Activated T-cell treated with anti-CD3 and anti-CD28 coated beads, Interleukin-2, amount 50 U/mL, for 48 hours (primary cell): ENCODE measurements at places on chromosomes 2 and 18.

DNA sequence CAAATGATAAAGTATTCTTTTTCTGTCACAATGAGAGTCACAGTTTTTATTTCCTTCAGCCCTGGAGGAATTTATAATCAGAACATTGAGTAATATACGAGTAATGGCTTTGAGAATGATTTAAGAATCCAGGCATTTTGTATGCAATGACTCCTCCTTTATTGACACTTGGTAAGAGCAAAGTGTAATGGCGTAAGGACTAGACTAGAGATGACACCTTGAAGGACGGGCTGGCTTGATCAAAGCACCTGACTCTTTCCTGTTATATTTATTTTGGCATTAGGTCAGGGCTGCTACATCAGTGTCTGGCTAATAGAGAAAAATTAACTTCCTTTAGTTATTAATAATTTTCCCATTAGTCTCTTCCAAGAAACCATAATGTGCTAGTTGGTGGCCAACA lies 482.4 kb upstream of the GCFC2 start:
- no peak for DNase-seq

GRCh38 chr2:102514061-102514785 lies 41.2 kb downstream of the SLC9A4 start:
- no peak for DNase-seq

DNA sequence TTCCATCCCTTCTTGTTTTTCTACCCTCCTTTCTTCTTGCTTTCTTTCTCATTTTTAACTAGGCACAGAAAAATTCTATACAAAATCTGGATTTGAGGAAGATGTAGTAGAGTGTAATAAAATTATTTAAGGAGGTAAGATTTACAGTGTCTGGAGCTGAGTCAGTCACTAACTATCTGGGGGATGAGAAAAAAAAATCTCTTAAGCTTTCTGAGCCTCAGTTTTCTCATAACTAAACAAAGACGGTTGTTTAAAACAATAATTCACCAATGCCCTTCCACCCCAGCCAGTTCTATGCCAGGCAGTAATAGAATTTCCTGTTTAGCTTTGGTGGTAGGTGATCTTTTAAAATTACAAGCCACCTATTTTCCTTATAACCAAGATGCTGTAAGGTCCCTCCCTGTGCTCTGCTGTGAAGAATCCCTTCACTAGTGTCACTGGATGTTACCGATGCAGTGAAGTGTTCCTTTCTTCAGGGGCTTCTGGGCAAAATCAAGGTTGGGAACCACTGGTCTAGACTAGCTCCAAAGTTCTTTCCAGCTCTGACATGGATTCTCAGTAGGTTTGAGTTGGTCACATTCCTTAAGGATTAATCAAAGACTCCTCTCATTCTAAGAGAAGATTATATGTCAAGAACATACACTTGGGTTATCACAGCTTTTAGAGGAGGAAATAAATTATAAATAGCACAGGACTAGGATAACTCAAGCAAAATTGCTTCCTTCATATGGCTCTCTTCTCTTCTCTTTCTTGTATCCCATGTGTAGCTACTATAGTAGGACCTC lies 289.0 kb downstream of the CDH2 start:
- DNase-seq, result no peak

- DNase-seq, result no peak
Measured at GRCh38 chr2:5287558-5288334, 404.4 kb upstream of the SOX11 start.

- no peak for DNase-seq
Measured at GRCh38 chr18:74126684-74127655, 20.7 kb downstream of the FBXO15 start.

DNA sequence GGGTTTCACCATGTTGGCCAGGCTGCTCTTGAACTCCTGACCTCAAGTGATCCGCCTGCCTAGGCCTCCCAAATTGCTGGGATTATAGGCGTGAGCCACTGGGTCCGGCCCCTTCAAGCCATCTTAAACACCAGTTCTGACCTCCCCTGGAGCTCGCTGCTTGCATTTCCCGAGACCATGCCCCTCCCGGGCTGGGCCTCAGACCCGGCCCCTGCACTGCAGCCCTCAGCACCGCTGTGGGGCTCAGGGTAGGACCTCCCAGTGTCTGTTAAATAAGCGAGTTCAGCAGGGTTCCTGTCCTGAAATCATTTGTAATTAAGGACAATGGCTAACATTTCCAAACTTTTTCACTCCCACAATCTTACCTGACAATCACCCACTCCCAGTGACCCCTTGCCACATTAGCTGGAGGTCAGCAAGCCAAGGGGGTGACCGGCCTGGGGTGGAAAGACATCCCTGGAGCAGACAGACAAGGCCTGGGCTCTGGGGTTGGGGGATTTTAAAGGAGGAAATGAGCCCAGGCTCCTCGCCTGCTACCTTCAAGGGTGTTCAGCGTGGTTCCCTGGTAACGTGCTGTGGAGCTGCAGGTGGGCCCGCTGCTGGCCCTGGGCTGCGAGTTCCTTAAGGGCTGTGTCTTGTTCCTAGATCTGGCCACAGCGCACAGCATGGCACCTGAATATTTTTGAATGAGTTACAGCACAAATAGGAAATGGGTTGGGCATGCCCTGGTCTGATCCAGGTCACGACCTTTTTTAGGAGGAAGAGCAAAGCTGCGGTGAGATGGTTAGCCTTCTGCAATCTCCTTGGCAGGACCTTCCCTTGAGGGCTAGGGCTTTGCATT lies 15.1 kb downstream of the CYS1 start:
- no peak for DNase-seq

DNA sequence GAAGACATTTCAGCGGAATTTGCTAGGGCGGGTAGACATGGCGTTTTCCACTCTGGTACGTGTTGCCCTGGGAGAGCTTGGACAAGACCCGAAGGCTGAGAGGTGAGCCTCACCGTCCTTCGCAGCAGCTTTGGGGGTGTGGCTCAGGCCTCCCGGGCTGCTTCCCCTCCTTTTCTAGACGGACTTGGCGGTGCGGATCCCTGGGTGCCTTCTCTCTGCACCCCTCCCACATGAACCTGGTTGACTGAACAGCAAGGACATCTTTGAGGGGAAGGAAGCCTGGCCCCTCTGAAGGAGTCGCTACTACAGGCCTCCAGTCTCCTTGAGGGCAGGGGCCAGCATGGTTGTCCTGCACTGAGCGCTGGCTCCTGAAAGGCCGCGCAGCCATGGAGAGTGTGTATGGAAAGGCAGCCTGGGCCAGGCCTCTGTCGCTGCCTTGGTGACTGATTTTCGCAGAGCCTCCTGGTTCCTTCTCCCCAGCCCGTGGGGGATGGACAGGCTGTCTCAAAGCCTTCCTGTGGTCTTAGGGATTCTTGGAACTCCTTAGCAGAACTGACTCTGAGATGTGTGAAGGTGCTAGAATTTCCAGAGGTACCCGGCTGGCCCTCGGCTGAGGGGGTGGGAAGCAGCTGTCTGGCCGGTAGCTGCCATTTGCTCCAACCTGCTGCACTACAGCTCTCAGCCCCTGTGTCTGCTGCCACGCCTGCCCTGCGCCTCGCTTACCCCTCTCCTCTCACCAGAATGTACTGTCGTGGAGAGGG lies 9.9 kb downstream of the CNNM4 start:
- no peak for DNase-seq

DNA sequence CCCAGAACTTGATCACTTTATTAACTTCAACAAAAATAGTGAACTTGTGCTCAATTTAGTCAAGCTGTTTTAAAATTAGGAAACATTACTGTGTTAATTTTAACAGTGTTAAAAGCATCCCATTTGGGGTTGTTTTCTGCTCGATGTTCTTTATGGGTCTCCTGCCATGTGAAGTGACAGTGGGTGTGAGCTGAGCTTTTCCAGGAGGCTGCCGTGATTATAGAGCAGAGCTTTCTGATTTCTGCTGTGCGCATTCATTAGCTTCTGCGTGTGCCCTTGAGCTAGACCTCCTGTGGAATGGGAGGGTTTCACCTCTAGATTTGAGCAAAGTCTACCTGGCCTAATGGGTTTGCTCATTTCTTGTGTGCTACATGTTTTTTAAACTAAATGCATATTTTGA lies 121.5 kb downstream of the WDSUB1 start:
- DNase-seq, result no peak

DNA sequence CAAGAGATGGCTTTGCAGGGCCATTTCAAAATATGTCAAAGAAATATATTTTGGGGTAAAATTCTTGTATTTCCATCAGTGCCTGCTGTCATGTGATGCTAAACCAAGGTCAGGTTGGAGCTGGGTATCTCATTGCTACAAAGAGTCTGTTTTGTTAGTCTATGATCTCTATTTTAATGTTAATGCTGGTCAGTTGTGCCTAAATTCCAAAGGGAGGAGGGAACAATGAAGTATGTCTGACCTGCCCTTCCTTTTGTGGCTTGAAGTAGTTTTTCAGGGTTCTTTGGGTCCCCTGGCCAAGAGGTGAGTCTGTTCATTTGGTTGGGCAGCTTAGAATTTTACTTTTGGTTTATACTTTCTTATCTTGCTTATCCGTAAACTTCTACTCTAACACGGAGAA lies 61.6 kb upstream of the DYNAP start:
- no peak for DNase-seq

- no peak for DNase-seq
Measured at GRCh38 chr2:65413610-65414009, 18.8 kb downstream of the SPRED2 start.
